ENCODE measurements at places on chromosomes 7 and 10. TPM values are rescaled to one million over a fixed set of nuclear protein-coding genes. Genes with fewer than 3 reads are reported as not detected.

Gene TMEM184A
- 5.7 TPM for total RNA-seq

Gene UNC5B
- total RNA-seq, result 14.5 TPM

Gene SPOCK2
- total RNA-seq, result 3.4 TPM

Gene CYP3A7
- total RNA-seq, result not detected

Gene SEMA3A
- 37.9 TPM for total RNA-seq

Gene TMEM196
- total RNA-seq, result not detected

Gene MEOX2
- not detected for total RNA-seq

Gene INTS15
- total RNA-seq, result 15.2 TPM

Gene CPED1
- total RNA-seq, result 0.28 TPM

Gene IGFBP1
- not detected for total RNA-seq

Gene RARRES2
- 32.2 TPM for total RNA-seq

Gene RASSF4
- 11.7 TPM for total RNA-seq

Gene AGAP3
- 102 TPM for total RNA-seq

Gene UBN2
- total RNA-seq, result 45.3 TPM

Gene LBX1
- not detected for total RNA-seq

Gene EVX1
- 0.28 TPM for total RNA-seq

Gene CNPY1
- total RNA-seq, result not detected

Data from endodermal cell (in vitro differentiated cells).